ENCODE measurements at places on chromosomes 7 and 10.

GRCh38 chr7:121126801-121127534, 138.5 kb downstream of the CPED1 start:
- peak; percentile 21 for DNase-seq

GRCh38 chr10:68212721-68213352, 19.1 kb downstream of the ATOH7 start:
- DNase-seq, result no peak

DNA sequence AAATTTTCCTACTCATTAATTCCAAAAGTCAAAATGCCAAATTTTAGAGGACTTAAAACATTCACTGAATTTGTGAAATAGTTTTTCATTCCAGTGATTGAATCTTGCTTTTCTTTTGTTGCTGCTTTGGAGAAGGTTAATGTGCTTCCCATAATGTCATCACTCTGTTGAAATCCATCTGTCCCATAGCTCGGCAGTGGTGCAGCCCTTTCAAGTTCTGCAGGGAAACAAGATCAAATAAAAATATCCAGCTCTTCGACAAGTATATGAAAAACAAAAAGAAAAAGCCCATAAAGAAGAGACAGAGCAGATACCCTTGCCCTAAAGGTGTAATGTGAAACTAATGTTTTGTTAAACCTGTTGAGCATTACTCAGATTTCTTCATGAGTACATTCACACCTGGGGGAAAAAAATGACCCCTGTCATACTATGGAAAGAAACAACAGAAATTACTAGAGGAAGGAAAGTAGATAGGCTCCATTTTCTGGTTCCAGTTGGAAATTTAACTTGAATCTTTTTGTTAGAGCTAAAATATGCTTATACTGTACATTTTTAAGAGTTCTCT, 35.1 kb downstream of the AGR3 start:
- DNase-seq, result no peak

GRCh38 chr7:11343818-11344413, 370.2 kb downstream of the PHF14 start:
- peak; percentile 37 for DNase-seq

DNA sequence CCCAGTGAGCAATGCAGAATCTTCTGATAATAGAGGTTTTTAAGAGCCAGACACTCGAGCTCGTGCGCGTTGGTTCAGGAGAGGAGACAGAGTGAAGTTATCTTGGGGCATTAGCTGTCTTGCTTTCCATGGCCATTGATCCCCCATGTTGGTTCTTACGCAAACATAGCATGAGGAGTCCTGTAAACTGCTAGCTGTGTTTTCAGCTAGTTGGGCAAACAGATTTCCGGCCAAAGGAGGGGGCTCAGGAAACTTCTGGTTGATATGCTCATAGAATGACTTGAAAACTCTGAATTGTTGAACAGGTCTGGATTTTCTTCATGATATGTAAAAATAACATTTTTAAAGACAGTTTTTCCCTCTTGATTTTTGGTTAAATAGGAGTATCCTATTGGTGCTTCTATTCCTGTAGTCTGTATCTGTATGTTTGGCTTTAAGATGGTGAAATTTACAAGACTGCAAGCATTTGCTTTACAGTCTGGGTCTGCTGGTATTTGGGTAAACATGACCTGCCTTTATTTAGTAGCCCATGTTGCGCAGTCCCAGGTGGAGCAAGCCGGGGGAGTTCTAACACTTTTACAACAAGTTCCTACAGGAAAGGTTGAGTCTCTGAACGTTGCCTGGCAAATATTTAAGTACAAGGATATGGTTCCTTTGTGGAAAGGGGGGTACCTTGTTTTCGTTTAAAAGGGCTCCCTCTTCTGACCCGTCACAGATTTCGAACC, 218.4 kb upstream of the KCND2 start:
- DNase-seq, result no peak
